ENCODE measurements at places on chromosomes 11 and 22.

GRCh38 chr11:43545610-43546009 lies 134.9 kb upstream of the HSD17B12 start:
- no peak for DNase-seq

GRCh38 chr11:24591283-24591682 lies 94.4 kb downstream of the LUZP2 start:
- no peak for DNase-seq

DNA sequence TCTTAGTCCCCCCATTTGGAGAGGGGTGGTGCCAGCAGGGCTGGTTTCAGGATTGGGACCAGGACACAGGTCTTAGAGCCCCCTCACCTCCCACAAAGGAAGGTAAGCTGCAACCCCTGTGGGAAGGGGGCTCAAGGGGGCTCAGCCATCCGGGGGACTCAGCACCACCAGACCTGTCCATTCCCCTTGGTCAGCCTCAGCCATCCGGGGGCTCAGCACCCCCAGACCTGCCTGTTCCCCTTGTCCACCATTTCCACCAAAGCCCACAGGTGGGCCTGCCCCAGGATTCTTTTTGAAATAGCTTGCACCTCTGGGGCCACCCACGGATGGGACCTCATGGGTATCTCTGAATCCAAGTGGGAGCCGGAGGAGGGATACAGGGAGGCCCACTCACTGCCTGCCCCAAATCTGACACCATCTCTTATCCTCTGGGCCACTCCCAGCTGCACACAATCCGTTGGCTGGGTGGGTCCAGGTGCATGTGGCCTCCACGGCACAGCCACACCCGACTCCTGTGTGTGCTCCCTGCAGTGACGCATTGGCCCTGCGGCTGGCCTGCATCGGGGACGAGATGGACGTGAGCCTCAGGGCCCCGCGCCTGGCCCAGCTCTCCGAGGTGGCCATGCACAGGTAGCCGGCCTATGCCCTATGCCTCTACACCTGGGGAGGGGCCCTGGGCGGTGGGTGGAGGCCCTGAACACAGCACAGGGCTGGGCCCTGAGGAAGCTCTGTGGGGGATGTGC lies 15.9 kb downstream of the MCAT start:
- no peak for DNase-seq

DNA sequence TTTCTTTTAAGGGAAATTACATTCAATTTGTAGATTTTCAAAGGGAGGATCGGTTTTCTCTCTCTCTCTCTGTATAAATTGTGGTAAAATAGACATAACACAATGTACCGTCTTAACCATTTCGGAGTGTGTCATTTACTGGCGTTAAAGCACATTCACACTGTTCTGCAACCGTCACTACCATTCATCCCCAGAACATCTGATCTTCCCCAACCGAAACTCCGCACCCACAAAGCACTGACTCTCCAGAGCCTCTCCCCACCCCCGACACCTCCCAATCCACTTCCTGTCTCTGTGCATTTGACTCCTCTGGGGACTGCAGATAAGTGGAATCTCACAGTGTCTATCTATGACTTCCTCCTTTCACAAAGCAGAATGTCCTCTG lies 15.9 kb upstream of the GRAMD4 start:
- no peak for DNase-seq

DNA sequence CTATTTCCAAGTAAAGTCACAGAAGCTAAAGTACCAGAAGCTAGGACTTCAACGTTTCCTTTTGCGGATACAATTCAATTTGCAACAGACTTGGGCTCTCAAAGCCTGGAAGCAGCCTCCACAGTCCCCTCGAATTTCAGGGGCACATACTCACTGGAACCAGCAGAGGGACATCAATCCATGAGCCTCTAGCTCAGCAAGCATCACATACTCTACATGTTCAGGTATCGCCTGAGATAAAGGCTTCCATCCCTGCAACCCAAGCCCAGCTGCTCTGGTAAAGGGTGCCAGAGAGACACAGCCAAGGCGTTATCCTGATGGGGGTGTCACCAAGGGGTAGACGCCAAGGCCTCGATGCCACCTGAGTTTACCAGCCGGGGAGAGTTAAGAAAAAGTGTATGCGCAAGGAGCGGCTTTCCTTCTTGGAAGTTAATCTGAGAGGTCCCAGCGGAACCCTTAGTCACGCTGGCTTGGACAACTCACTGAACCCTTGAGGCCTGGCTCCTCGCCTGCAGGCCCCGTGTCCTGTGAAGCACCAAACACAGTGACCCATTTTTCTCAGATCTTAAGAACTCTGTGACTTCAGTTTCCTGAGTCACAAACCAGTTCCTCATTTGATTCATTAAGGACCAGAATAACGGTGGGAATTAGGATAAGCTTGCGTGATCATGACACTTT lies 13.0 kb downstream of the LTO1 start:
- no peak for DNase-seq

- no peak for DNase-seq
Observed at GRCh38 chr22:32389685-32390084, 22.4 kb downstream of the RTCB start.

DNA sequence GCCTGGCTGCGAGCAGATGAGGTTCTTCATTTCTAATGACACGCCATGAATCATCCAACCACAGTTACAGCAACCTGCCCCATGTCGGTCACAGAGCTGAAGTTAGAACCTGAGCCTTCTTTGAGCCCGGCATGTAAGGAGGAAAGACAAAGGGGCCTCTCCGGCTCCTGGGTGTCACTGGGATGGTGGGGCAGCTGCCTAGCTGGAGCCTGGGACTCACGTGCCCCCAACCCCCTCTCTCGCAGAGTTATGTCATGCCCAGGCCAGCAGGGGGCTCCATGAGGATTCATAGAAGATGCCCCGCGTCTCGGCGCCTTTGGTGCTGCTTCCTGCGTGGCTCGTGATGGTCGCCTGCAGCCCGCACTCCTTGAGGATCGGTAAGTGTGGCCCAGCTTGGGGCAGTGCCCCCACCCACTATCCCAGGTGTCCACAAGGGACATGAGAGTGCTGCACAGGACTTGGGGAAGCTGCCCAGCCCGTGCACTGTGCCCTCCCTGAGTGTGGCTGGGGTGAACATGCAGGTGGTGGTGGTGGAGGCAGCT lies 148.5 kb downstream of the GRIK4 start:
- no peak for DNase-seq

GRCh38 chr22:29842740-29843139 lies 4.7 kb upstream of the ASCC2 start:
- DNase-seq, result no peak

GRCh38 chr11:92277871-92278270 lies 53.3 kb downstream of the FAT3 start:
- DNase-seq, result no peak

- no peak for DNase-seq
Observed at GRCh38 chr11:128684549-128685401, 9.1 kb upstream of the FLI1 start.

DNA sequence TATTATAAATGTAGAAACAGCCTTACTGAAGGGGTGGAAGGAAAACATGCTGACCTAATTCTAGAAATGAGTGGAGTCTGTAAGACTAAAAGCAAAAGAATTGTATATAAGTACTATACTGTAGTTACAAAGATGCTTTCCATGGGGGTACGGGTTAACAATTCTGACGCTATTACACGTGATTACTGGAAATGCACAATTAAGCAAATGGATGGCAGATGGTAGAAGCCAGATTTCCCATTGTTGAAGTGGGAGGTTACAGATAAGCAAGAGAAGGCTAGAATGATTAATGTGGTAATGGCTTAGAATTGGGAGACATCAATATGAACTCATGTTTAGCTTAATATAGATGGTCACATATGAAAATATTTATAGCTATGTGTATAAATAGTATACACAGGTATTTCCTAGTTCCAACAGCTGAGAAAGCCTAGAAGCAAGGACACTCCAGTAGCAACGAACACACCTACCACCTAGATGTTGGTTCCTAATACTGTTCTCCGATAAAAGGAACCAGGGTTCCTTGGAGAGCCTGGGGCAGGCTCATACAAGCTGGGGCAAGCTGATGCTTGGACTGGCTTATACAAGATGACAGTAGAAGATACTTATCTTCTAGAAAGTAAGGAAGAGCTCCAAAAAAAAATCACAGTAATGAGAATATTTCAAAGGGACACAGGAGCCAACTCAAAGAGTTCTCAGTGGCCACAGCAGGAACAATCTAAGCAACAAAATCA lies 13.5 kb downstream of the SMC1B start:
- no peak for DNase-seq

- no peak for DNase-seq
Observed at GRCh38 chr11:134052395-134052987, 16.4 kb upstream of the JAM3 start.

DNA sequence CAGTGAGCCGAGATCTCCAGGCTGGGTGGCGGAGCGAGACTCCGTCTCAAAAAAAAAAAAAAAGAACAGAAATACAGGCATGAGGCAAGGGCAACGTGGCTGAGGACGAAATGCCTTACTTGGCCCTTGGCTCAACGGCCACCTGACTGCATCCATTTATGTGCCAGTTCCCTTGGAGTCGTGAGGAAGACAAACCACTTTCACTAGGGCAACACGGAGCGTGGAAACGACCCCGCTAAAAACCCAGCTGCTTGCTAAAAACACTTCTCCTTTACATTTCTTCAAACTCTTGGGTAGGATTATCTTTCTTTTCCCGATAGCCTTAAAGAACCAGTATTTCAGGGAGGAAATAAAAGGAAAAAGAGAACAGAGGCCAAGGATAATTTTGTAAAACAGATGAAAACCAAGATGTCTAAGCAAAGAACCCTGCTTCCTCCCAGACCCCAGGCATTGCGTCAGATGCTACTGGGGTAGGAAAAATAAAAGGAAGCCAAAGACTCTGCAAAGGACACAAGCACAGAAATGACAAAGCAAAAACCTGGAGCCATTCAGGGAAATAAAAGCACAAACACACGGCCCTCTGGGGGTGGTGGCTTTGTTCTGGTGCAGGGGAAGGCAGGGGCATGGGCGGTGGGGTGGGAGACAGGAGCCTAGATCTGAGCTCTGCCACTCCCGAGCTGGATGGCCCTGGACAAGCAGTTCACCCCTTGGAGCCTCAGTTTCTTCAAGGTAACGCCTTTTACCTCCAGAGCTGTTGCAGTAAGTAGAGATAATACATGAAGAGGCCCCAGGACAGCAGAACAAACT lies 37.0 kb downstream of the PC start:
- DNase-seq, result no peak

- DNase-seq, result no peak
Observed at GRCh38 chr22:29330291-29330690, 14.8 kb upstream of the RASL10A start.

DNA sequence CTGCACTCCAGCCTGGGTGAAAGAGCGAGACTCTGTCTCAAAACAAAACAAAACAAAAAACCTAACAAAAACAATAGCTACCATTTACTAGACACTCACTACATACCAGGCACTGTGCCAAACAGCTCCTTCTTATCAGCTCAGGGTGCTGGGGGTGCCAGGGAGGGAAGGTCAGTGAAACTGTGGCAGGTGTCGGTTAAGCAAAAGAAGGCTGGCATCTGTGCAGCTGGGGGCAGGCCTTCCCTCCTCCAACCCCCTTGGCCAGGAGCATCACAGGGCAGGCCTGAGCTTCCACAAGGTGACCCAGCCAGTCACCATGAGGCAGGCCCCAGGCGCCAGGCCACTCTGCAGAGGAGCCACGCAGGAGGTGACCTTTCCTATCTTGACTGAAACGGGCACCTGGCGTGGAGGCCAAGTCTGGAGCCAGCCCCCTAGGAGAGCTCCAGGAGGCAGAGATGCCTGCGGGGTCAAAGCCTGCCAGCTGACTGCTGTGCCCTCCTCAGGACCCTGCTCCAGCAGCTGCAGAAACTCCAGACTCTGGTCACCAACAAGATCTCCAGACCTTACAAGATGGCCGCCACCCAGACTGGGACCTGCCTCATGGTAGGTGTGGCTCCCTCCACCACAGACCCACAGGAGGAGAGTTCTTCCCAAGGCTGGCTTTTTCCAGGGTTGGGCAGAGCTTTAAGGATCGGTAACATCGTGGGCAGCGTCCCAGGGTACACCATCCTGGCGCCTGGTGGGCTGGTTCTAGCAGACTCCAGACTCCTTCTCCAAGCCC lies 31.3 kb upstream of the DGKZ start:
- DNase-seq, result no peak

DNA sequence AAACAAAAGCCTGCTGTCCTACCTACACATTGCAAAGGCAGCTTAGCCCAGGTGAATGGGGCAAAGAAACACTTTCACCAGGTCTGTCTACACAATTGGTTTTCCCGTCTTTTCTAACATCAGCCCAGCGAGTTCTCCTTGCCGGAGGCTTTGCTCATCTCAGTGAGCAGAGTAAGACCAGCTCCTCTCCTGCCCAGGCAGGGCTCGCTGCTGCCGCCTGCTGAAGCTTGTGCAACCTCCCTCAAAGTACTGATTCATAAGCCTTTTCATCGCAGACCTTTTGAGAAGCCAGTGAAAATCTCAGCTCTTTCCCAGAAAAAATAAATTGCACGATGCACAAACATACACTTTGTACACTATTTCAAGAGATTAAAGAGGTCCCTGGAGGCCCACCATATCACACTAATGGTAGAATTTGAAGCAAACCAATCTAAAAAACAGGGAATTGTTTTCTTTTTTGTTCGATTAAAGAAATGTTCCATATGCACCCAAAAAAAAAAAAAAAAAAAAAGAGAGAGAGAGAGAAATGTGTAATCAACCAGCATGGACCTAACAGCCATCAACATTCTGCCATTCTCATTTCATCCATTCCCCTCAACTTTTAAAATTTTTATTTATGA lies 328.1 kb upstream of the MPPED2 start:
- peak; percentile 35 for DNase-seq

- no peak for DNase-seq
Observed at GRCh38 chr22:35128637-35129036, 62.7 kb downstream of the ISX start.

- no peak for DNase-seq
Observed at GRCh38 chr22:45562102-45562501, 59.4 kb downstream of the FBLN1 start.

DNA sequence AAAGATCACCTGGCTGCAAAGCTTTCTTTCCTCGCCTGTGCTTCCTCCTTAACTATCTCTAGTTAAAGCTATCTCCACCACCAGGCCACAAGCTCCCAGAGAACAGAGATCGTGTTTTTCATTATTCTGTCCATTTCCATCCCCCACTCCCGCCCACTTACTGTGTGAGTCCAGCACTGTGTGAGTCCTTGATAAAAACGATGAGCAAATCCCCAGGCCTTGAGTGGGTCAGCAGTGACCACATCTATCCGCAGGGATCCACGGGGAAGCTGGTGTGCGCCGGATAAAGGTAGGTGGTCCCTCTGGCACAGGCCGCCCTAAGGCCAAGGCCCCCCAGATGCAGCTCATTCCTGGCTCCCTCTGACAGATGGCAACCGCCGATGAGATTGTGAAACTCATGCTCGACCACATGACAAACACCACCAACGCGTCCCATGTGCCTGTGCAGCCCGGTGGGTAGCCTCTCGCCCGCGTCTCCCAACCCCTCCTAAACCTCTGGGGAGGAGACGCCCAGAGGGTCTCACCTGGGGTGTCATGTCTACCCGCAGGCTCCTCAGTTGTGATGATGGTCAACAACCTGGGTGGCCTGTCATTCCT lies 9.3 kb downstream of the TKFC start:
- DNase-seq, result no peak

- DNase-seq, result no peak
Observed at GRCh38 chr11:100631316-100631715, 55.8 kb upstream of the ARHGAP42 start.

DNA sequence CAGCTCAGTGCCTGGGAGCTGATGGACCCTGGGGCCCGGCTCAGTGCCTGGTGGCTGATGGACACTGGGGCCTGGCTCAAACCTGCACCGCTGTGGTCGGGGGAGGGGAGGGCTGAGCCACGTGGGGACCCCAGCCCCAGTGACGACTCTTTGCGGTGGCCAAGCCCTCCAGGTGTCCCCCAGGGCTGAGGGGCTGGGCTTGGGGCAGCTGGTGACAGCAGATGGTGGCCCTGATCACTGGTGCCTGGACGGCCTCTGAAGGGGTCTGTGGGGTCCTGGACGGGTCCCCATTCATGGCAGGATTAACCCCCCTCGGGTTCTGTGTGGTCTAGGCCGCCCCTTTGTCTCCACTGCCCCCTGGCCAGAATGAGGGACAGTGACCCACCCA lies 3.4 kb upstream of the MUC5B start:
- DNase-seq, result no peak
